T-helper 1 cell (primary cell): ENCODE measurements at places on chromosomes 5 and 9.
A peak's percentile ranks its signal among the peaks of the same experiment; 100 is the strongest.

GRCh38 chr9:87157366-87158031 is 210.2 kb upstream of the GAS1 start:
- DNase-seq, result no peak

DNA sequence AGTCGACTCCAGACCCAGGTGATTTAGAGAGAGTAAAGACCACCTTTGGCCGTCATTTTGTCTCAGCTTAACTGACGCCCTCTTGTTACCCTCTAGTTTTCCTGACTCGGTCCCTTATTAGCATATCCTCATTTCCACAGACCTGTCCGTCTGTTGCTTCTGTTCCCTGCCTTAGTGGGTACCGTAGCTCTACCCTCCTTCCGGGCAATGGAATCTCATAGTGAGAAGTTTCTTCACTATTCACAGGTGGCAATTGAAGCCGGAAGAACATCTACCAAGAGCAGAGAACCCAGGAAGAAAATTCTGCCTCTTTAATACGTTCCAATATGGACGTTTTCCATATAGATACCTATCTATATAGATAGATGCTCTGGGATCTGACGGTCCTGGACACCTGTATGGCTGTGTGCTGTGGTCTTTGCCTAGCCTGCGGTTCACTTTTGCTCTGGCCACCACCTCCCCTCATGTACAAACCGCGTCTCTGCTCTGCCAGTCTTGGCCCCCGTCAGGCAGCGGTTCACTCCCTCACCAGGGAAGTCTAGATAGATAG is 652 bp upstream of the TMEM161B start:
- peak; percentile 5 for DNase-seq

GRCh38 chr9:123112015-123112975 is 78.8 kb downstream of the GPR21 start:
- DNase-seq, result no peak

GRCh38 chr5:176596689-176597416 is 13.1 kb downstream of the GPRIN1 start:
- DNase-seq, result peak; percentile 47
